Activated T-helper 2 cell treated with anti-CD3 and anti-CD28 coated beads, Interferon-gamma antibody, Interleukin-2, Interleukin-4, amounts not matched to agents 10 μg/mL and 5 μg/mL and 100 μg/mL, durations not matched to agents 14 hours and 24 hours and 36 hours (primary cell): ENCODE measurements at places on chromosomes 13 and 19. TPM values are rescaled to one million over a fixed set of nuclear protein-coding genes. Genes with fewer than 3 reads are reported as not detected.
A peak's percentile ranks its signal among the peaks of the same experiment; 100 is the strongest.

DNA sequence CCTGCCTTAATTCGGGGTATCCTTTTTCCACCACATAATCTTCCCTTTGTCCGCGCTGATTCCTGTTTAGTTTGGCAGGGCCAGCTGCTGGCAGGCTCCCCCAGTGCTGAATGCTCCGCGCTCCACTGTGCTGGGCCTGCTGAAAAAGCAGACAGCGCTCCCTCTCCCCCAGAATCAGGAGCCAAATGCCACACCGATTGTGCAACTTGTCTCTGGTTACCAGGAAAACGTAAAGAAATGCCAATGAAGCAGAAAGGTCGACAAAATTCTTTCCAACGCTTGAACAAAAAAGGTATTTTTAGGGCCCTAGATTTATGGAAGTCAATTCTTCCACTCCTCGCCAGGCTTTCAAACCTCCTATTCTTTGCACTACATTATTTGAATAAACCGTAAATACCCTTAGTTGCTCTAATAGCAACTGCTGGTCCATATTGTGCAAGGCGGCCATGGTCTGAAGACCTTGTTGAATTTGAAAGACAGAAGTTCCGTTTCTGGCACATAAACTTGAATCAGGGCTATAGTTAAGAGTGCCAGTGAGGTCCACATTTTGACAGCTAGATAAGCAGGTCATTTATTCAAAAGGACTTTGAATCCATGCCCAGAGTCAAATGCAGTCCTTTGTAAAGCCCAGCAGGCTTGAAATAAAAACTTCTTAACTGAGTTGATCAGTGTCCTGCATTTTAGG is 206.7 kb upstream of the RFC3 start:
- DNase-seq, result no peak
- peak overlapping the region; percentile 70 for H3K4me3 ChIP-seq
- H3K27ac ChIP-seq, result peak overlapping the region; percentile 95
- H3K4me1 ChIP-seq, result peaks cover 50% of the 10 kb centered on the region

Gene RNF126
- total RNA-seq, result 83.2 and 89.4 TPM in 2 replicates

Gene CEACAM3
- total RNA-seq, result not detected in 2 replicates

Gene CEACAM1
- total RNA-seq, result 7.1 and 8.5 TPM in 2 replicates

DNA sequence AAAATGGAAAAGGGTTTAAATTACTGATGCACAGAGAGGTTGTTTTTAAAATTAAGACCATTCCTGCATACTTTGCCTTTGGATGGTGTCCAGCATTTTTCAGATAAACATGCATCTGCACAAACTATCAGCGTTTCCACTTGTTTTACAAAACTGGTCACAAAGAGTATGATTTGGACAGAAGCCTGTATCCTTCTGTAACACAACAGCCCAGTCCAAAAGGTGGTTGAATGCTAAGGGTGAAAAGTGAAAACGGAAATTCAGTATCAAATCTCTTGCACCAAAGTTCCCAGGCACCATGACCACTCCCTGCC is 21.7 kb upstream of the DOCK9 start:
- no peak overlapping the region for H3K4me3 ChIP-seq
- peaks cover 73% of the 10 kb centered on the region for H3K4me1 ChIP-seq
- no peaks in the 10 kb centered on the region for H3K27me3 ChIP-seq
- no peak for DNase-seq
